Liver (tissue), 10 donors: ENCODE measurements at places on chromosomes 5 and 9. TPM values are rescaled to one million over a fixed set of nuclear protein-coding genes. Genes with fewer than 3 reads are reported as not detected.

Gene PTPRD
- polyA plus RNA-seq: 0.78 TPM

Gene GDNF
- not detected for polyA plus RNA-seq

Gene SPATA31D4
- not detected for polyA plus RNA-seq

Gene GSN
- 40.0 TPM for polyA plus RNA-seq

Gene SLC36A3
- polyA plus RNA-seq: not detected

Gene ANKRD34B
- not detected for polyA plus RNA-seq

DNA sequence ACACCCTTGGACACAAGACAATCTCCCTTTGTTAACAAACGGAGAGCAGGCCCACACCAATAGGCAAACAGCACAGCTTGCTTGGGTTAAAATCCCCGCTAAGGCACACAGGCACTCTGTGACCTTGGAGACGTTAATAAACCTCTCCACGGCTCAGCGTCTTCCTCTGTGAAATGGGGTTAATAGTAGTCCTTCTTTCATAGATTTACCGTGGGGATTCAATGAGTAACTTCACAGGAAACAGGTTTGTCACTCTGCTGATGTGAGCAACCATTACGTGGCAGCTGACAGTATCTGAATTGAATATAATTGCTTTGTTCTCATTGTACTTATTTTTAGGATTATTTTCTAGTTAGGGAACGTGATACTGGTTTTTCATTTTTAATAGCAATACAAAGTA is 65.2 kb upstream of the ADRA1B start:
- no peak overlapping the region for H3K4me3 ChIP-seq
- no peaks in the 10 kb centered on the region for H3K27me3 ChIP-seq
- DNase-seq: no peak
- H3K36me3 ChIP-seq: no peaks in the 10 kb centered on the region
- H3K4me1 ChIP-seq: no peaks in the 10 kb centered on the region

GRCh38 chr9:90600029-90600428 is 42.6 kb downstream of the DIRAS2 start:
- DNase-seq: no peak
- H3K4me1 ChIP-seq: no peaks in the 10 kb centered on the region
- no peak overlapping the region for H3K27ac ChIP-seq
- no peaks in the 10 kb centered on the region for H3K27me3 ChIP-seq
- no peak overlapping the region for H3K4me3 ChIP-seq
- no peaks in the 10 kb centered on the region for H3K36me3 ChIP-seq

DNA sequence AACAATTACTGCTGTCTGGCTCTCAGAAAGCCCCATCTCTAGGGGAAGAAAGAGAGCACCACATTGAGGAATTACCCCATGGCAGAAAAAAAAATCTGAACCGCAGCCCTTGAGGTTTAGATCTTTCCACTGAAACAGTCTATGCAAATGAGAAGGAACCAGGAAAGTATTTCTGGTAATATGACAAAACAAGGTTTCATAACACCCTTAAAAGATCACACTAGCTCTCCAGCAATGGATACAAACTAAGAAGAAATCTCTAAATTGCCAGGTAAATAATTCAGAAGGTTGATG is 427.1 kb downstream of the PRELID2 start:
- H3K4me1 ChIP-seq: no peaks in the 10 kb centered on the region
- H3K27ac ChIP-seq: no peak overlapping the region
- no peak for DNase-seq
- H3K36me3 ChIP-seq: no peaks in the 10 kb centered on the region
- H3K27me3 ChIP-seq: no peaks in the 10 kb centered on the region

DNA sequence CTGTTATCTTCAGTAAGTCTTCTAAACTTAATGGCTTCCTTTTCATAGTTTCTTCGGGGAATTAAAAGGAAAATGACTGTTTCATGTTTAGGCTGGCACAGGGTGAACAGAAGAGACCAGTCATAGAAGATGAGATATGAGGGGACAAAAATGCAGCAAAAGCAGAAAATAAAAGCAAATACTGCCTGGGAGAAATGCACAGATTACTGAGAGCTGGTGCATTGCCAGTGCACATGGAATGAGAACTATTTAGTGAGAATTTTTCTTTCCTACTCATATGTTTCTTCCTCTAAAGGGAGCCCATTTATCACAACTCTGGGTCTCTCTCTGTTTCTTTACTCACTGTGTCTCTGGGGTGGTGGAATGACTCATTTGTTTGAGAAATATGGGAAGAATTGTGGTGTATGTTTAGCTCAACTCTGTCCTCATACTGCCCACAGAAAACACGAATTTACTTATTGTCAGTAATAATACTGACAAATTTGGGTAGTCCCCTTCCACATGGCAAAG is 25.9 kb upstream of the ANKRD55 start:
- no peaks in the 10 kb centered on the region for H3K4me1 ChIP-seq
- H3K27ac ChIP-seq: no peak overlapping the region
- H3K36me3 ChIP-seq: no peaks in the 10 kb centered on the region
- DNase-seq: no peak
- H3K27me3 ChIP-seq: no peaks in the 10 kb centered on the region

DNA sequence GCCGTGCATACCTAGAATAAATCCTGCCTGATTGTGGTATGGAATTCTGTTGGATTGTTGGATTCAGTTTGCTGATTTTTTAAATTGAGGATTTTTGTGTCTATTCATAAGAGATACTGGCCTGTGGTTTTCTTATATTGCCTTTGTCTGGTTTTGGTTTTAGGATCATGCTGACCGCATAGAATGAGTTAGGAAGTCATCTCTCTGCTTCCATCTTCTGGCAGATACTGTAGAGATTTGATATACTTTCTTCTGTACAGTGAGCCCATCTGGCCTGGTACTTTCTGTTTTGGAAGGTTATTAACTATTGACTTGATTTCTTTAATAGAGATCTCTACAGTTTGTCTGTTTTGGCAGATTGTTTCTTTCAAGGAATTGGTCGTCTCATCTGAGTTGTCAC is 14.7 kb downstream of the CEP72 start:
- H3K27ac ChIP-seq: no peak overlapping the region
- peaks cover 2% of the 10 kb centered on the region for H3K36me3 ChIP-seq
- DNase-seq: no peak
- H3K27me3 ChIP-seq: no peaks in the 10 kb centered on the region

DNA sequence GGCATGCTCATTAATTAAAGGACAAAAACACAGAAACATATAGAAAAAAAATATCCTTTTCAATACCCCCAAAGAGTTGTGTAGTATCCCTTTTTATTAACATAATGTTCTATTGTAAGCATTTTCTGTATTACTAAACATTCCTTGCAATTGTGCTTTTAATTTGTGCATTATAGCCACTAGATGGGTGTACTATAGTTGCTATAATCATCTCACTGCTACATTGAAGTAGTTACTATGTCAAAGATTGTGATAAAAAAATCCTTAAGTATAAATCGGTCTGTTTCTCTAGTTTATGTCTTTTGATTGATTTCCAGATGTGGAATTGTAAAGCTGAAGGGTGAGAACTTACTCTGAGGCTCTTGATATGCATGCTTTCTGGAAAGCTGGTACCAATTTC is 21.4 kb downstream of the FREM1 start:
- no peaks in the 10 kb centered on the region for H3K36me3 ChIP-seq
- no peak overlapping the region for H3K4me3 ChIP-seq
- no peaks in the 10 kb centered on the region for H3K27me3 ChIP-seq
- peaks cover 4% of the 10 kb centered on the region for H3K4me1 ChIP-seq

DNA sequence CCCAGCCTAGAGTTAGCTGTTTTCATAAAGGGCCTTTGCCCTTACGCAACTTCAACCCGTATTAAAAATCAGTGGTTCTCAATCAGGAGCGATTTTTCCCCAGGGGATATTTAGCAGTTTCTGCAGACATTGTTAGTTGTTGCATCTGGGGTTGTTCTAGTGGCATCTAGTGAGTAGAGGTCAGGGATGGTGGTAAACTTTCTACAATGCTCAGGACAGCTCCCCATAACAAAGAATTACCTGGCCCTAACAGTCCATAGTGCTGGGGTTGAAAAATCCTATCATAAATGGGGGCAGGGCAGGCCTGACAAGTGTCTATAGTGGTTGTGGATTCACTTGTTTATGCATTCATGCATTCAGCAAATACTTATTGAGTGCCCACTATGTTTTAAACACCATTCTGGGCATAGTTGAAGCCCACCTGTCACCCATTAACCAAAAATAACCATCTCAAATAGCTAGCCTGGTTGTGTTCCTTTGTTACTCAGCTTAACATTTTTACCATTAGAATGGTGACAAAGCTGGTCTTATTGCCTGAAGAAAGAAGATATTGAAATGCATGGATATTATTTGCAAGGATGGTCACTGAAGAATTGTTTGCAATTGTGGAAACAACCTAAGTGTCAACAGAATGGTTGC is 15.9 kb upstream of the FGF1 start:
- no peak overlapping the region for H3K4me3 ChIP-seq
- H3K4me1 ChIP-seq: peaks cover 7% of the 10 kb centered on the region
- no peaks in the 10 kb centered on the region for H3K36me3 ChIP-seq

DNA sequence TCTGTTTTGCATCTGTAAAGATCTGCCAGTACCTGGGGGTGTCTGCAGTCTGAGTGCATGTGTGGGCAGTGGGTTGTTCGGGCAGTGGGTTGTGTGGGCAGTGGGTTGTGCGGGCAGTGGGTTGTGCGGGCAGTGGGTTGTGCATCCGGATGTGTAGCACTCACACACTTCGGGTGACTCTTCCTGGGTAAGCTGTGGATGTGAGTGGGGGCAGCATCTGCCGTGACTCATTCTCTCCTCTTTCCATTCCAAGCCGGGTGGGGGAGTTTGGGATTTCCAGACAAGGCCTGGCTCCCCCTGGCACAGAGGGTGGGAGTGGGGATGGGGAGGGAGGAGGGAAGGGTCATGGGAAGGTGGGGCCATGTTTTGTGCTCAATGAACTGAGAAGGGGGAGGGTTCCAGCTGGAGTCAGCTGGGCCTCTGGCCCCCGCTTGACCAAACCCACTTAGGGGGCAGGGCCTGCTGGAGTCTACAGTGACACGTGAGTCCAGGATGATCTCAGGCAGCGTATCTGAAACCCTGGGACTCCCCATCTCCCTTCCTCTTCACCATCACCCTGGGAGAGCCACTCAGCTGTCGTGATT is 8.3 kb downstream of the CRB2 start:
- no peak overlapping the region for H3K27ac ChIP-seq
- H3K36me3 ChIP-seq: no peaks in the 10 kb centered on the region
- H3K4me3 ChIP-seq: no peak overlapping the region
- H3K4me1 ChIP-seq: no peaks in the 10 kb centered on the region

- H3K4me1 ChIP-seq: peaks cover 3% of the 10 kb centered on the region
- H3K27me3 ChIP-seq: no peaks in the 10 kb centered on the region
- no peaks in the 10 kb centered on the region for H3K36me3 ChIP-seq
- no peak overlapping the region for H3K4me3 ChIP-seq
- H3K27ac ChIP-seq: no peak overlapping the region
- no peak for DNase-seq
Measured at GRCh38 chr5:138950421-138951031, 75.4 kb upstream of the LRRTM2 start.

DNA sequence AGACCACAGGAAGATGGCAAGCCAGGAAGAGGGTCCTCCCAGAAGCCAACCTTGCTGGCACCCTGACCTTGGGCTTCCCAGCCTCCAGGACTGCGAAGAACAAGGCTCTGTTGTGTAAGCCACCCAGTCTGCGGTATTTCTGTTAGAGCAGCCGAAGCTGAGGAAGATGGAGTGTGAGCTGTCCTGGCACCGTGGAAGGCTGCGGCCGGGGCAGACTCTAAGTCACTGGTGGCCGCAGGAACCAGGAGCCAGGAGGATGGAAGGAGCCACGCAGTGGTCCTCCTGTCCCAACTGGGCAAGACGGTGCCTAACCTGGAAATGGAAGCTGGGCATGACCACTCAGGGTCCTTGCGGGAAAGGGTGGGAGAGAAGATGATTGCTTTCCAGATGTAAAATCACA is 89.1 kb downstream of the ZNF354C start:
- H3K4me3 ChIP-seq: no peak overlapping the region
- no peak overlapping the region for H3K27ac ChIP-seq
- H3K4me1 ChIP-seq: peaks cover 2% of the 10 kb centered on the region

GRCh38 chr9:134929193-134930158 is 11.8 kb upstream of the FCN1 start:
- DNase-seq: no peak
- H3K4me3 ChIP-seq: no peak overlapping the region
- H3K36me3 ChIP-seq: no peaks in the 10 kb centered on the region
- H3K27ac ChIP-seq: no peak overlapping the region
- no peaks in the 10 kb centered on the region for H3K4me1 ChIP-seq

DNA sequence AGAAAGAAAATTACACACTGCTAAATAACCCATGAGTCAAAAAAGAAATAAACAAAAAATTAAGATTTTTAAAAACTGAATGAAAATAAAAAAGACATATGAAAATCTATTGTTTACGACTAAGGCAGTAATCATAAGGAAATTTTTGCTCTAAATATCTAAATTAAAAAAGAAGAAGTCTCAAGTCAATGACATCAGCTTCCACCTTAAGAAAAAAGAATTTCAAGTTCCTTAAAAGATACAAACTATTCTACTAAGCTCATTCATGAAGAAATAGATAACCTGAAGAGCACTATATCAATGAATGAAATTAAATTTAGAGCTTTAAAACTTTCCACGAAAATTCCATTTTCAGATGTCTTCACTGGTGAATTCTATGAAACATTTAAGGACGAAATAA is 15.7 kb upstream of the STARD4 start:
- H3K27ac ChIP-seq: no peak overlapping the region
- H3K4me3 ChIP-seq: no peak overlapping the region
- no peaks in the 10 kb centered on the region for H3K36me3 ChIP-seq
- no peaks in the 10 kb centered on the region for H3K4me1 ChIP-seq
- no peaks in the 10 kb centered on the region for H3K27me3 ChIP-seq
